Left cardiac atrium (tissue), 4 donors: ENCODE measurements at places on chromosomes 16 and 17. TPM values are rescaled to one million over a fixed set of nuclear protein-coding genes. Genes with fewer than 3 reads are reported as not detected.

Gene ANKFN1
- total RNA-seq = 0.21 TPM

Gene TPSG1
- not detected for total RNA-seq

Gene ABCC1
- total RNA-seq = 16.2 TPM

Gene HS3ST3A1
- total RNA-seq = 0.27 TPM

Gene CDH8
- not detected for total RNA-seq

Gene ODAD4
- 1.0 TPM for total RNA-seq

- no peak for DNase-seq
These were observed 7.9 kb downstream of the MPV17L start for GRCh38 chr16:15403392-15403995.

DNA sequence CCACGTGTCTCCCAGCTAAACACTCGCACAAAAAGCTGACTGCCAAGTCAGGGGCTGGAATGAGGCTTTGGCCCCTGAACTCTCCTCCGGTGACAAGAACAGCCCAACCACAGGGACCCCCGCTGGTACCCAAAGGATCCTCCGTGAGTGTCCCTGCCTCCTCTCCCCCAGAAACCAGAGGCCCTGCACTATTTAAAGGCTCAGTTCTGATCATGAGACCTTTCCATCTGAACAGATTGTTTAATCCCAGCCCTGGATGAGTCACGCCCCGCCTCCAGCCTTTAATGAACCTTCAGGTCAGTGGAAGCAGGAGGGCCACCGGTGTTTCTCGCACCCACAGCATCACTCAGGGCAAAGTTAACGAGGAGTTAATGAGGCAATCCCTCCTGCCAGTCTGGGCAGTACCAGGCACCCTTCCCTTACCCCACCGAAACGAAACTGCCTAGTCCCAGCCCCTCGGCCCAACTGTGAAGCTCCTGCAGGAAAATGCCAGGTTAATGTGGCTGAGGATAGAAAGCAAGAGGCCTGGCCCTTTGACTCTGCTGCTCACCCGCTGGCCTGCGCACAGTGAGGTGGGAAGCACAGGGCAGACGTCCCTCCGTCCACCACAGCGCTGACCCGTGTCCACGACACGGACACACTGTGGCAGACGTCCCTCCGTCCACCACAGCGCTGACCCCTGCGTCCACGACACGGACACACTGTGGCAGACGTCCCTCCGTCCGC is 32.4 kb downstream of the TIMM22 start:
- DNase-seq = peak; percentile 70

DNA sequence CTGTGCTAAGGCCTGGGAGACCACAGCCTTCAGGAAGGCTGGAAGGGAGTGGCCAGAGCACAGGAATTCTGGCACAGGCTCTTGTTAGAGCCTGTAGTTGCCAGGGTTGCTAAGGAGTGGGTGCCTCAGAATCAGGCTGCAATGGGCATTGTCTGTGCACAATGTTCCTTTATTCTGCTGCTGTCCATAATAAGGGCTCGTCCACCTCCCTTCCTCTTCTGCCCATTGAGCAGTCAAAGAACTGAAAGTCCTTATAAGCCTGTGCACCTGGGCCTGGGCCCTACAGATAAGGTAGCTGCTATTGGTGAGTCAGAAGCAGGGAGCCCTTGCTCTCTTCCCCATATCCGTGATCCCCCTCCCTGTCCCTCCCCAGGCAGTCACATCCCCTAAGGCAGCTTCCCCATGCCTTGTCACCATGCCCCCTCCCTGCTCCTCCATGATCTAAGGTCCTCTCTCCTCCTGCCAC is 5.4 kb upstream of the CNGB1 start:
- DNase-seq = no peak

- DNase-seq = peak; percentile 64
These were observed 121.3 kb downstream of the CDH13 start for GRCh38 chr16:82748026-82748425.

- no peak for DNase-seq
These were observed 94.4 kb upstream of the CPHXL start for GRCh38 chr16:75820672-75821071.

- DNase-seq = no peak
These were observed 17.7 kb downstream of the SGCA start for GRCh38 chr17:50183421-50183994.

- no peak for DNase-seq
These were observed 258.2 kb upstream of the TNRC6C start for GRCh38 chr17:77700165-77700881.

GRCh38 chr16:88317613-88317965 is 65.2 kb upstream of the ZNF469 start:
- no peak for DNase-seq

DNA sequence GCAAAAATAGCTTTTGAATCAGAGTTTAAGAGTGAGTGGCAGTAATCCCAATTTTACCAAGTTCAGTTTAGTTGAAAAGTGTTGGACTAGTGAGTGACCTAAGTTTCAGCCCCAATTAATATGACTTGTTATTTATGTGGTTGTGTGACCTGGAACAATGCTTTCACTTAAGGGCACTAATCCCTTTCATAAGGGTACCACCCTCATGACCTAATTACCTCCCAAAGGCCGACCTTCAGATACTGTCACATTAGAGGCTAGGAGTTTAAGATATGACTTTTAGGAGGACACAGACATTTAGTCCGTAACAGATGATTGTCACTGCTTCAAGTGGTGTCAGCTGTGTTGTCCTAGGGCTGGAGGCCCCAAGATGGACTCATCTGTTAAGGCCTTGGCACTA is 190.0 kb downstream of the IRX3 start:
- no peak for DNase-seq

DNA sequence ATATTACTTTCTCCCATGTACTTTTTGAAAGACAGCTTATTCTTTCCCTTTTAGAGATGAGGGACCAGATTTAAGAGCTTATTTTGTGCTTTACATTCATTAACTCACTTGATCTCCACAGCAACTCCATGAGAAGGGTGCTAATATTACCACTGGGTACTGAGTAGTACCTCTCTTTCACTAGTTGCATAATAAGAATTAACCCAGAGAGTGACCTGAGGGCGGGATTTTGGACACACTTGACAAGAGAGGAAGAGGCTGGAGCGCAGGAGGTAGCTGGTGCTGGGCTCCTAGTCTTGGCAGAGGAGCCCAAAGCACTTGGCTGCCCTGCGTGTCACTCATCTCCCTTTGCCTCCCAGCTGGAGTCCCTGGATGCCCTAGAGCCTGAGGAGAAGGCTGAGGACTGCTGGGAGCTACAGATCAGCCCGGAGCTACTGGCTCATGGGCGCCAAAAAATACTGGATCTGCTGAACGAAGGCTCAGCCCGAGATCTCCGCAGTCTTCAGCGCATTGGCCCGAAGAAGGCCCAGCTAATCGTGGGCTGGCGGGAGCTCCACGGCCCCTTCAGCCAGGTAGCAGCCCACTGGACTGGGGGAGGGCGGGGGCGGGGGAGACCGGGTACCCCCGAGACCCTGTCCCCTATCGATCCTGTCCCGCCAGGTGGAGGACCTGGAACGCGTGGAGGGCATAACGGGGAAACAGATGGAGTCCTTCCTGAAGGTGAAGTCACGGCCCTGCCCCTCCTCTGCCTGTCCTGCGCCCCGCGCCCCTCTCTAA is 1.7 kb upstream of the MAZ start:
- peak; percentile 55 for DNase-seq
